WERI-Rb-1 (cell line): ENCODE measurements at places on chromosomes 2 and 18.

GRCh38 chr2:161418275-161418714 lies 2.2 kb downstream of the TBR1 start:
- DNase-seq: no peak

- DNase-seq: no peak
Observed at GRCh38 chr2:176565641-176566323, 296.5 kb downstream of the MTX2 start.

DNA sequence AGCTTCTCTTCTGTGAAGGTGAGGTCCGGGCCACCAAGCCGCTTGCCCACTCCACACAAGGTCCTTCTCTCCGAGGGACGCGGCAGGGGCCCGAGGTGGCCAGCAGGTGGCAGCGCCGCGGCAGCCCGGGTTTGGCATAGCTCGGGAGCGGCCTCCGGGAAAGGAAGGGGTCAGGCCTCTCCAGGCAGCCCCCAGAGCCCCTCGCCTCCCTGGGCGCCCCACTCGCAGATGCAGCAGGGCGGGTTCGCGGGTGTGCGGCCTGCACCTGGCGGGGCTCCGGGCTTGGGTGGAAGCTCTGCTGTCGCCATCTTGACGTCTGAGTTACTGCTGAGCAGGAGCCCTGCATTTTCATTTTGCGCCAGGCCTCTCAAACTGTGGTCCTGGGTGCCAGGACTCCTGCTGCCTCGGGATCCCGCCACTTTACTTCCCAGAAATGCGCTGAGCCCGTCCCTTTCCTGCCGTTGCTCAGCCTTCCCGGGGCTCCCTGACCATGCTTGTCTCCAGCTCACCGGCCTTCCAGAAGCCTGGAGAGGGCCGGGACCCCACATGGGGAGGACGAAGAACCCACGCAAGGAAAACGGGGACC lies 18.6 kb upstream of the NCL start:
- peak; percentile 79 for DNase-seq

- DNase-seq: peak; percentile 20
Observed at GRCh38 chr18:29147944-29148343, 971.0 kb upstream of the CDH2 start.

- no peak for DNase-seq
Observed at GRCh38 chr2:64982311-64982857, 6.8 kb upstream of the SLC1A4 start.

DNA sequence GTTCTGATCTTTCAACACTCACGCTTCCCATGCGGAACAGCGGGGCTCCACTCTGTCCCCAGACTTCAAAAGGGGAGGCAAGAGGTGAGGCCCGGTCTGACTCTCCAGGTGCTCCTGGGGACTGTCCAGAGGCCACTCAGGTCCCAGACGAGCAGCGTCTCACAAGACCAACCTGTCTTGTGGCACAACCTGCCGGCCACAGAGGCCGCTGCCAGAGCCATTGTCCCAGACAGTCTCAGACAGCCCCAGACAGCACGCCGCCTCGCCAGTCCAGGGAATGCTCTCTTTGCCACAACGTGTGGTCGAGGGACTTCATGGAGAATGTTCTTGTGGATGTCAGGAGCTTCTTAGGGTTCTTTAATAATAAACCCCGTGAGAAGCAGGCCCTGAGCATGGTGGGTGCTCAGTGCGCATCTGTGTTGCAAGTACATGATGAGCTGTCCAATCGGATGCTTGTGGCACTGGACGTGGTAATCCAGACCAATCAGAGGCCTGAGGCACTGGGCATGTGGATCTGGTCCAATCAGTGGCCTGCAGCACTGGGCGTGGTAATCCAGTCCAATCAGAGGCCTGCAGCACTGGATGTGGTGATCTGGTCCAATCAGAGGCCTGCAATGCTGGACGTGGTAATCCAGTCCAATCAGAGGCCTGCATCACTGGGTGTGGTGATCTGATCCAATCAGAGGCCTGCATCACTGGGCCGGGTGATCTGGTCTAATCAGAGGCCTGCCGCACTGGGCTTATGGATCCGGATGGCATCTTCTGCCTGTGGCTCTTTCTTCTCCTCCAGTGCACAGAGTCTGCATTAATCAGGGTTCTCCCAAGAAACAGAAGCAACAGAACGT lies 76.4 kb downstream of the TMEM18 start:
- no peak for DNase-seq

DNA sequence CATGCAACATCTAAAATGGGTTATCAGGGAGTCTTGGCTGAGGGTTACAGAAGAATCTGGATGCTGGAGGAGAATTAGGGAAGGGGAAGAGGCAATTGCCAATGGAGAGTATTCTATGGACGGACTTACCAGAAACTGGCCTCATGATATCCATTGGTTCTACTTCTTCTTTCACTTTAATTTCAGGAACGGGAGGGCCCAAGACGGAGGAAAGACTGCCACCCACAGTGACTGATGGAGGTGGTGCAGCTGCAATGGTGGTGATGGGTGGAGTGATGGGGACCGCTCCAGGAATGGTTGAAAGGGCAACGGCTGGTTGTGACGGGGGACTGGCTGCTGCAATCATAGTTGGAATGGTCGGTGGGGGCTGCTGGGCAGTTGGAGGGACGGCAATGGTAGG lies 69.1 kb upstream of the AMMECR1L start:
- DNase-seq: no peak

- no peak for DNase-seq
Observed at GRCh38 chr2:234869969-234870368, 81.8 kb upstream of the SH3BP4 start.

DNA sequence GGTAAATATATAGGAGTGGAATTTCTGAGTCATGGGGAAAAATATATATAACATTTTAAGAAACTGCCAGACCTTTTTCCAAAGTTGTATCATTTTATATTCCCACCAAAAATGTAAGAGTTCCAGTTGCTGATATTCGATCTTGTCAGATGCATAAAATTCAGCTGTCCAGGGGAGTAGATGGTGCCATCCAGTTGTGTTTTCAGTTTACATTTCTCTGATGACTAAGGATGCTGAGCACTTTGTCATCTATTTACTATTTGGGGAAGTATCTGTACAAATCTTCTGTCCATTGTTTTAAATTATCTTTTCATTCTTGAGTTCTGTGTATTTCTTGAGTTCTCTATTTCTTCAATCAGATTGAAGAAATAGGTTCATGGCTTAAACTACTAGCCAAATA lies 126.1 kb downstream of the RTN4 start:
- no peak for DNase-seq

DNA sequence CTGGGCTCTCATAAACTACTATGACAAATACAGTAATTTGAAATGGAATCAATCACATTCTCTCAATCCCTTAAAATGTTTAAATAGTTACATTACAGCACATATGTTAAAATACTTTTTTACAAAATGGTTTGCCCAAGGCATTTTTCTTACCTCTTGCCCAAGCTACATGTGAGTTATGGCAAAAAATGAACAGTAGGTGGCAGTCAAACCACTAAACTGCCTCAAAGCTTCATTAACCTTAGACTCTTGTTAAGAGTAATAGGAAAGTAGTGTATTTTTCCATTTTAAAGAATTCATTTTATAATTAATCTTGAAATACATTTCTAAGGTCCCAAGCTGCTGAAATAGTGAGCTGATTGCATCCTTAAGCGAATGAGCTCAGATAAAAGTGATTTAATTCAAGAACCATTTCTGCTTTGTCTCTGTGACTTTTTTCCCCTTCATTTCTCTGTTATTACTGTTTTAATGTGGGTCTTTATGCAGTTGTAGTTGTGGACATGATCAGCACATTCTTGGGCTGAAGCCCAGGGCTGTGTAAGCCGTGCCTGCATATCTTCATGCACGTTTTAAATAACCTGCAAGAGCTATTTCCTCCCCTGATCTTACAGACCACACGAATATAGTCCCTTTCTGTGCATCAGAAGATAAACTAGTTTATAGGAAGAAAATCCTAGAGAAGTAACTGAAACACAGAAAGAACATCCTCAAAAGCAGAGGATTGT lies 311.8 kb downstream of the LNPK start:
- DNase-seq: peak; percentile 37

GRCh38 chr2:101114815-101115214 lies 36.4 kb downstream of the TBC1D8 start:
- DNase-seq: peak; percentile 49

DNA sequence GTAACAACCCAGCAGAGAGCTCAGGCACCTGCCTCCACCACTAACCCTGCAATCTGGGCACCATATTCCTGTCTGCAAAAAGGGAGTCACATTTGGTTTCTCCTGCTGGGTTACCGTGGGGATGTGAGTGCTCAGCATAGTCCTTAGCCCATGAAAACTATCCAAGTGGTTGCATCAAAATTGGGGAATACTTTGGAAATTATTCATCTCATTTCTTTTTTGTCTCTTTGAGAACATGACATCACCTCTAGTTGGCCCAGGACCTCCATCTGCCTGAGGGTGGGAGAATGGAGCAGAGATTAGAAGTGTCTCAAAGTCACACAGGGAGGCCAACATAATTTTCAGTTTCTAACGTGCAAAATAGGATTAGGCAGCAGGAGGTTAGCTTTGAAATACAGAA lies 19.3 kb upstream of the SPP2 start:
- DNase-seq: no peak

DNA sequence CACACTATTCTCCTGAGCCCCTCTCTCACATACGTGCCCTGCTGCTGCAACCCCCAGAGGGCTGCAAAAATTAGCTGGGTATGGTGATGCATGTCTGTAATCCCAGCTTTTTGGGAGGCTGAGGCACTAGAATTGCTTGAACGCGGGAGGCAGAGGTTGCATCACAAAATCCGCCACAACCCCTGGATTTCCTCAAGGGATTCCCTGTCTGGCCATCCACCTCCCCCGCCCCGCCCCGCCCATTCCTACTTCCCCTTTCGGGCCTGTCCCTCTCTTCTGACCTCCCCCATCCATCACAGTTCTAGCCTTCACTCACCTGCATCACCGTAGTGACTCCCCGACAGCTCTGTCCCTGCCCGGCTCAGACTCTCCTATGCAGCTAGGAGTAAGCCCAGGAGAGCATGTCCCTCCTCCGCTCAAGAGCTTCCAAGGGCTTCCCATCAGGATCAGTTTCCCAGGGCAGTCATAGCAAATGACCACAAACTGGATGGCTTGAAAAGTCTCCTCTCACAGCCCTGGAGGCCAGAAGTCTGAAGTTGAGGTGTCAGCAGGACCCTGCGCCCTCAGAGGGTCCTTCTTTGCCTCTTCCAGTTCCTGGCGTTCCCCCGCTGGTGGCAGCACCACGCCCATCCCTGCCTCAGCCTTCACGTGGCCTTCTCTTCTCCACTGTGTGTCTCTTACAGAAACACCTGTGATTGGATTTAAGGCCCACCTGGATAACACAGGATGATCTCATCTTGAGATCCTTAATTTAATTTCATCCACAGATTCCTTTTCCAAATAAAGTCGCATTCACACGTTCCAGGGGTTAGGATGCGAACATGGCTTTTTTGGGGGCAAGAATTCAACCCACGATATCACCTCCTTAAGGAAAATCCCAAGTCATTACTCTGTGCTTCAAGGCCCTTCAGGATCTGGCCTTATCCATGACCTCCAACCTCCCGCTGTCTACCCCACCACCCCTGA lies 58.5 kb downstream of the HS1BP3 start:
- DNase-seq: peak; percentile 59

DNA sequence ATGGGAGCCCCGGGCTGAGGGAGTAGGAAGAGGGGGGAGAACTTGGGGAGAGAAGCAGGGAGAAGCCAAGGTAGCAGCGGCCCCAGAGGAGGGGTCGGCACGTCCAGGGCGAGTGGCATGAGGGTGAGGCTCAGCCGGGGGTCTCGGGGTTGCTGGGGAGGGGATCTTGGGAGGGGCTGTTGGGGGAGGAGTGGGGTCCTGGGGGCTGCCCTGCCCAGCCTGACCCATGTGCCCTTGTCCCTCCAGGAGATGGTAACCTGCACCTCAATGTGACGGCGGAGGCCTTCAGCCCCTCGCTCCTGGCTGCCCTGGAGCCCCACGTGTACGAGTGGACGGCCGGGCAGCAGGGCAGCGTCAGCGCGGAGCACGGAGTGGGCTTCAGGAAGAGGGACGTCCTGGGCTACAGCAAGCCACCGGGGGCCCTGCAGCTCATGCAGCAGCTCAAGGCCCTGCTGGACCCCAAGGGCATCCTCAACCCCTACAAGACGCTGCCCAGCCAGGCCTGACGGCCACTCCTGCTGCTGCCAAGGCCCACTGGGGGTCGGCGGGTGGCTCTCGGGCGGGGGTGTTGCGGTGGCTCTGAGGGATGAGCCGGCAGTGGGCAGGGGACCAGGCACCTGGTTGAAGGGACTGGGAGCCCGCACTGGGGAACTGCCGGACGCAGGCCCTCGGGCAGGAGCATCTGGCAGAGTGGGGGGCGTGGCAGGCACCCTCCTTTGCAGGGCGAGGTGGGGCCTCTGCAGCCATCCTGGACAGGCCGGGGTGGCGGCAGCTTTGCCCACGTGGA lies 9.0 kb upstream of the GAL3ST2 start:
- no peak for DNase-seq

GRCh38 chr2:88059979-88060906 lies 4.7 kb upstream of the KRCC1 start:
- DNase-seq: peak; percentile 26

DNA sequence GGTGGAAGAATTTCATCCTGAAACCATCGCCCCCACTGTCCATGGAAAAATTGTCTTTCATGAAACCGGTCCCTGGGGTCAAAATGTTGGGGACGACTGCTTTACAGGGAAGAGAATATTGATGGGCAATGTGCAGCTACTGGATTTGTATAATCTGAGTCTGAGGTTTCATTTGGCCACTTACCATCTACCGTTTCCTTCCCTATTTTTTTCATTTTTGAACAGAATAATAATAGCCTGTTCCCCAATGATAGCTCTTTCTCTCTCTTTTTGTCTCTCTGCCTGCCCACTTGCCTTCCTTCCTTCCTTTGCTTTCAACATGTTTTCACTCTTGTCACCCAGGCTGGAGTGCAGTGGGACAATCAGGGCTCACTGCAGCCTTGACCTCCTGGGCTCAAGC lies 78.3 kb upstream of the TLK1 start:
- DNase-seq: no peak

- DNase-seq: no peak
Observed at GRCh38 chr2:2860589-2861300, 516.9 kb downstream of the EIPR1 start.

DNA sequence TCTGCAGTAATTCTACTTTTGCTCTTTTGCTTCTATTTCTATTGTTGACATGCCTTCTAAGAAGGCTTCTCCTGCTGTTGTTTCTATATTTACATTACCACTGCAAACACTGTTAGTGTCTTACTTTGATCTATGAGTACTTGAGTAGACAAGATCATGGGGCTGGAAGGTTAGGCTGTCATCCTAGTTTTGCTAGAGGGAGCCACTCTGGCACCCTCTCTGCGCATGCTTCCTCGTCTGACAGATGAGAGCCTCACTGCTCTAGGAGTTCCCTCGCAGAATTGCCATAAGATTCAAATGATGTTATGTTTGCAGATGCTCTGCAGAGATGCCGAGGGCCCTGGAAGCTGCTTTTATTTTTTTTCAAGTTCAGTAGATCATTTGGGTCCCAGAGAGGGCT lies 185.6 kb downstream of the RNF144A start:
- DNase-seq: no peak

DNA sequence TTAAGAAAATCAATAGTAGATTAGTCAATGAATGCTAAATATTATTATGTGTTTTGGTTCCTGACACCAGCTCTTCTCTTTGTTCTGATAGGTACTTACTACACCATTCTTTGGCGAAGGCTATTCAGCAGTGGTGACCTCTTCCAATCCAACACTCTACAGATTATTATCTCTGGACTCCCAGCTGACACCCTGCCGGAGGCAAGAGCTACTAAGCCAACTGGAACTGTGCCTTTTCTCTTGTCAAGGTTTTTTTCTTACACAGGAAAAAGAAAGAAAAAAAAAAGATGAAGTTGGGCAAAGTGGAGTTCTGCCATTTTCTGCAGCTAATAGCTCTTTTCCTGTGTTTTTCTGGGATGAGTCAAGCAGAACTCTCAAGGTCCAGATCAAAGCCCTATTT lies 11.7 kb downstream of the CDH7 start:
- DNase-seq: no peak

GRCh38 chr18:50099725-50100407 lies 95.1 kb downstream of the MYO5B start:
- DNase-seq: no peak
